Activated T-cell treated with anti-CD3 and anti-CD28 coated beads, Interleukin-2, amount 50 U/mL, for 4 hours (primary cell): ENCODE measurements at places on chromosomes 12 and 14. TPM values are rescaled to one million over a fixed set of nuclear protein-coding genes. Genes with fewer than 3 reads are reported as not detected.

DNA sequence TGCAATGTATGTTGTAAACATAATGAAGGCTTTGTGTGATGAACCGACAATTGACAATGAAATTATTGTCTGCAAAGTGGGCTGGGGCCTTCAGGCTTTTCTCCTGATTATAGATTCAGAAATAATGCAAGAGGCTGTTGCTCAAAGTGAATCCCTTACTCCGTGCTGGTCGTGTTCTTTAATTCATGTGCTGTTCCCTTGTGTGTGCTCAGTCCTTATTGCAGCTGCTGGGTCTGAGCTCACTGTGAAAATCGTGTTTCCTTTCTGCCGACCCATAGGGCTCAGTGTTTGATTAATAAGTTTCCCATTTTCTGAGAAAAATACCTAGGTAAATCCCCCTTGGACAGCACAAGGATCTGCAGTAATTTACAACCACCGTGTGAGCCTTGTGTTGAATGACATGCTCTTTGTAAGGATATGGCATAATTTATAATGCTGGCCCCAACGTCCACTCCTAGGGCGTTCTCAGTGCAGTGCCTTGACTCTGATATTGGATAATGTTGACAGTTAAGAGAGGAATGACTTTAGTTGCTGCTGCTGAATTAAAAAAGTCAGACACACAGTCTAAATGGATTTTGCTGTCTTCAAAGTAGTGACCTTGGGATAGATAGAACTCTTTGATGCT, 81.6 kb downstream of the RGS6 start:
- no peak for DNase-seq

DNA sequence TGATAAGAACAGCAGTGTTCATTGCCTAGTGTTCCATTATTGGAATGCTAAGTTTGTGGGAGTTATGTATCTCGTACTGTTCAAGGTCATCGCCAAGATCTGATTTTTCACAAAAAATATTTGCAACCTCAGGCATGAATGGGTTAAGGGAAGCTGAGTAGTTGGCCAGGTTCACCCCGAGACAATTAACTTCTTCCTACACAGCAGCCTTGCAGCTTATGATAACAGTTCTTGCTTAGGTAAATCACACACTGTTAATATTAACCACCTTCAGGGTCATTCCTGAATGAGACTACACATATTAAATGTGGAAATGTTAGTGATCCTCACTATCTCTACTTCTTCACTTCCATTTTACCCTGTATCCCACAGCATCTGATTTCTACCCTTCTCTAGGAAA, 18.0 kb downstream of the FKBP11 start:
- no peak for DNase-seq

GRCh38 chr14:71549421-71550050, 382.7 kb upstream of the RGS6 start:
- DNase-seq: no peak

DNA sequence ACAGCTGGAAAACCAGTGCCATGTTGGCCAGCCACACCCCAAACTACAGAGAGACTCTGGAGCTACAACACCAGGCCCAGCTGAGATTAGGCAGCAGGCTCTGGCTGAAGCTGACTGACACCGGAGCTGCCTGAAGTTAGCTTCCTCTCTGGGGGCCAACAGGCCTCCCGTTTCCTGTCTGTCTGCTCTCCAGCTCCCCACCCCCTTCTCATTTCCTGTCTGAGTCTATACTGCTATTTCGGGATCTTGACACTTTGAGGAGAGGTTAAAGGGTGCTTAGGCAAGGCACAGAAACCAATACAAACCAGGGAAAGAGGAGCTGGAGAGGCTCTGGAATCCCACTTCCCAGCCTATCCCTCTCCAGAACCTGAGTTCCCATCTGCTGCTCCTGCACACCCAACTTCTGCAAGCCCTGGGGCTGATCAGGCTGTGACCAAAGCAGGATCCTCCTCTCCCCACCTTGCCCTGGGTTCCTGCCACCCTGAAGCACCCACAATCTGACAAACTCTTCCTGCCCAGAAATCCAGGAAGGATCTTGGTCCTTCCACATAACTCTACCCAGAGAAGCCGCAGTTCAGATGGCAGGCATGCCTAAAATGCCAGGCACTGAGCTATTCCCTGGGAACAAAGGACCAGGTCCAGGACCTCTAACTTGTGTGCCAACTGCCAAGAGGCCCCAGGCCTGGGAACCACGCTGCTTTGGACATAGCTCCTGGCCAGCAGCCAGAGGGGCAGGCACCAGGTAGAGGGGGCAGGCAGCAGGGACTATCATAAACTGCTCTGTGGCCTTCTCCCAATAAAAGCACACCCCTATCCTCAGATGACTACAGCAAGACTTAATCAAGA, 39.9 kb downstream of the PRPF40B start:
- peak; percentile 62 for DNase-seq

- DNase-seq: no peak
These were observed 70.2 kb upstream of the FBRSL1 start for GRCh38 chr12:132419631-132420246.

GRCh38 chr12:39581592-39581991, 38.0 kb downstream of the ABCD2 start:
- DNase-seq: no peak

DNA sequence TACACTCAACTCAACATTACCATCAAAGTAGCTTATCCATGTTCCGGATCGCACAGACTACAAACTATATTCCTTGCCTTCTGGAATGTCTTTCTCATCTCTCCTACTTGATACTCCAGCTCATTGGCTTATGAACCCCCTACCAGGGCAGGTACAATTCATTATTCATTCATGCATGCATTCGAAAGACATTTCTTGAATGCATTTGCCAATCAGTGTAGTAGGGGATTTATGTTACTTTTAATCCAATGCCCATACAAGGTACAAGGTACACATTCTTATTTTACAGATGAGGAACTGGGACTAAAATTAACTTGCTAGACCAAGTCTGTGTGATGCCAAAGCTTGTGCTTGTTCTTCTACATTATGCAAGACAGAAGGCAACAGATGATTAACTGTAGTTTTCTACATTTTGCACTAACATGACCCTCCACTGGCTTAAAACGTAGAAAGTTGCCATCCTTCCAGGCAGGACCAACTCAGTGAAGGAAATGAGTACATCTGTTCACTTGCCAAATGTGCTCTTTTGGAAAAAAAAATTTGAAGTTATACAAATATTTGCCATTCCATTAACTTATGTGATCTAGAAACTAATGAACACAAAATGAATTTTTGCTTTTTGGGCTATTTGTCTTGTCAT, 53.8 kb upstream of the KCNJ8 start:
- DNase-seq: no peak

DNA sequence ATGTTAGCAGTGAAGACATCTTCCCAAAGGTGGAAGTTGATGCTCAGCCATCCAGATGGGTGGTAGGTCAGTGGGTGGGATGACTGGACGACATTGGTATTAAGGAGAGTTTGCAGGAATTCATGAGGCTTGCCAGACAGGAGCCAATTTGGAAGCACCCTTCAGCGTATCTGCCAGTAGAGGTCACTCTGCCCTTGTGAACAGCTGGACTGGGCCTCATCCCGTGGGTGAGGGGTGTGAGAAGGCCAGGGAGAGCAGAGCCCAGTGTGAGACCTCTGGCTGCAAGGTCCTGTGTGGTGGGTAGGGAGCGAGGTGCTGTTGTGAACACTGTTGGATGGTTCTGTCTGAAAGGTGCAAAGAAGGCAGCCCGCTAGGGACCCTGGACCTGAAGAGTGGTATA, 37.7 kb downstream of the SLC5A8 start:
- DNase-seq: no peak

DNA sequence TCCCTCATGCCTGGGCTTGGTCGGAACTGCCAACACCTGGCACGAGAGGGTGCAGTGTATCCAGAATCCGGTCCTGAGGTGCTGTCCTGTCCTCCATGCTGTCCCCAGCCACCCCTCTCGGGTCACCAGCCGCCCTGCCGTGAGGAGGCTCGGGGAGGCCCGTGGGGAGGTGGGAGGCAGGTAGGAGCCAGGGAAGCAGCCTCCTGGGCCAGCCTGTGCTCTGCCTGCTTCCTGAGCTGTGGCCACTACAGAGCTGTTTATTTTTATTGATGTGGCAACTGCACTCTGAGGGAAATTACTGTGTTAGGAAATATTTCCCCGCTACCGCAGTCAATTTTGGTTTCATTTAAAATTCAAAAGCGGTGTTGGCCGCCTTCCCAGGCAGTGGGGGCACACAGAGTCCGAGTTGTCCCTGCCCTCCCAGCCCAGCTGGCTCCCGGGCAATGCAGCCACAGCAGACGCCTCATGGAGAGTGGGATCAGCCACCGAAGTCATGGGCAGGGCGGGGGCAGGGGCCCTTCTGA, 18.3 kb downstream of the NOC4L start:
- no peak for DNase-seq

- DNase-seq: no peak
These were observed 682 bp downstream of the KIAA0586 start for GRCh38 chr14:58428118-58428683.

- DNase-seq: no peak
These were observed 74.5 kb downstream of the ETV6 start for GRCh38 chr12:11723993-11724392.

DNA sequence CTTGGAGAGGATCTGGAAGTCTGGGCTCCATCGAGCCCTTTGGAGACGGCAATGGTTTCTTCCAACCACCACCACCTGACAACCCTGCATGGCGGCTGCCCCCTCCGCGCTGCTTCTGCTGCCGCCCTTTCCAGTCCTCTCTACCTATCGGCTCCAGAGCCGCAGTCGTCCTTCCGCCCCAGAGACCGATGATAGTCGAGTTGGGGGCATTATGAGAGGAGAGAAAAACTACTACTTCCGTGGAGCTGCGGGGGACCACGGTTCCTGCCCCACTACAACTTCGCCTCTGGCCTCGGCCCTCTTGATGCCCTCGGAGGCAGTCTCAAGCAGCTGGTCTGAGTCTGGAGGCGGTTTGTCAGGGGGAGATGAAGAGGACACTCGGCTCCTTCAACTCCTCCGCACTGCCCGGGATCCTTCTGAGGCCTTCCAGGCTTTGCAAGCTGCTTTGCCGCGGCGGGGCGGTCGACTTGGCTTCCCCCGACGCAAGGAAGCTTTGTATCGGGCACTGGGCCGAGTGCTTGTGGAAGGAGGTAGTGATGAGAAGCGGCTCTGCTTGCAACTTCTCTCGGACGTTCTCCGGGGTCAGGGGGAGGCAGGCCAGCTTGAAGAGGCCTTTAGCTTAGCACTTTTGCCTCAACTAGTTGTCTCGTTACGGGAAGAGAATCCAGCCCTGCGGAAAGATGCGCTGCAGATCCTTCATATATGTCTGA, 499 bp downstream of the TOGARAM1 start:
- peak; percentile 18 for DNase-seq

GRCh38 chr12:108519558-108519957, 4.5 kb downstream of the FICD start:
- DNase-seq: no peak

DNA sequence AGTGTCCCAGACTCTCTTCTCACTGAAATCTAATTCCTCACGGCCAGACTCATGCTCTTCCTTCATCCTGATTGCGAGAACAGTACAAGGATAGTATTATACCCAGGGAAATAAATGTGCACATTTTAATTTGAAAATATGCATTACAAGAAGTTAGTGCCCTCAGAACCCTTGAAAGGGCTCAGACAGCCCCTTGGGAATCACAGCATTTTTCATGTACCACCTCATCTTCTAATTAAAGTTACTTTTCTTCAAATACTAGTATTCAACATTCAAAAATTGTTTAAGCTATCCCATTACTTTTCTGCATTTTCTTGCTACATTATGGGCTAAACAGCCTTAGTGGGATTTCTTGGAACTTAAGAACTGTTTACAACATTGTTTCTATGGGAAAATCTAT, 1.7 kb upstream of the APPL2 start:
- no peak for DNase-seq

DNA sequence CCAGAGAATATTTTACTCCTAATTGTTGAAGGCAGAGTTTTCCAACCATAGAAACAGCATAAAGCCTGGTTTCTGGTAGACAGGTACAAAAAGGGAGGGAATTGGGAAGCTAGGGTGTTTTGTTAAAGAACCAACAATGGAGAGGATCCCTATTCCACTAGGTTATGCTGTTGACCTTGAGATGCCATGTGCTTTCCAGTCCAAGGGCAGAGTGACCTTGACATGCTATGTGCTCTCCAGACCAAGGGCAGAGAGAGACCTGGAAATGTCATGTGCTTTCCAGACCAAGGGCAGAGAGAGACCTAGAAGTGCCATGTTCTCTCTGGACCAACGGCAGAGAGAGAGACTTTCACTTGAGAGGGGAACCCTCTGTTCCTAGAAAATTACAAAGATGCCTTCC, 1043.8 kb upstream of the FBXO33 start:
- DNase-seq: no peak

DNA sequence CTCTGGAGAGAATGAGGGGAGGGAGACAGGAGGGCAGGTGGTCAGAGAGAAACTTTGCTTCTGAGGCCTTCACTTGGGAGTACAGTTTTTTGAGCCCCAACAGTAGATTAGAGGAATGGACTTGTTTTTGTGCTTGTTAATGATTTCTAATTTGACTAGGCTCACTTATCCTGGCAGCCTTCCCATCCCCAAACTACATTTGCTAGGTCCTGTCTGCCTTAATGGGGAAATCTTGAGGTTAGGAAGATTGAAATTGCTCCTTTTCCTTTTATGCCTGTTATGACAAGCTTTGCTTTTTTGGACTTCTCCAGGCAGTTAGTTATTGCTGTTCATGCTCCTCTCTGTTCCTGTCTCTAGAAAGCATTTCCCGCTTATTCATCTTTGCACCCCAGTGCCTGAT, 37.7 kb downstream of the SYNE2 start:
- DNase-seq: no peak

DNA sequence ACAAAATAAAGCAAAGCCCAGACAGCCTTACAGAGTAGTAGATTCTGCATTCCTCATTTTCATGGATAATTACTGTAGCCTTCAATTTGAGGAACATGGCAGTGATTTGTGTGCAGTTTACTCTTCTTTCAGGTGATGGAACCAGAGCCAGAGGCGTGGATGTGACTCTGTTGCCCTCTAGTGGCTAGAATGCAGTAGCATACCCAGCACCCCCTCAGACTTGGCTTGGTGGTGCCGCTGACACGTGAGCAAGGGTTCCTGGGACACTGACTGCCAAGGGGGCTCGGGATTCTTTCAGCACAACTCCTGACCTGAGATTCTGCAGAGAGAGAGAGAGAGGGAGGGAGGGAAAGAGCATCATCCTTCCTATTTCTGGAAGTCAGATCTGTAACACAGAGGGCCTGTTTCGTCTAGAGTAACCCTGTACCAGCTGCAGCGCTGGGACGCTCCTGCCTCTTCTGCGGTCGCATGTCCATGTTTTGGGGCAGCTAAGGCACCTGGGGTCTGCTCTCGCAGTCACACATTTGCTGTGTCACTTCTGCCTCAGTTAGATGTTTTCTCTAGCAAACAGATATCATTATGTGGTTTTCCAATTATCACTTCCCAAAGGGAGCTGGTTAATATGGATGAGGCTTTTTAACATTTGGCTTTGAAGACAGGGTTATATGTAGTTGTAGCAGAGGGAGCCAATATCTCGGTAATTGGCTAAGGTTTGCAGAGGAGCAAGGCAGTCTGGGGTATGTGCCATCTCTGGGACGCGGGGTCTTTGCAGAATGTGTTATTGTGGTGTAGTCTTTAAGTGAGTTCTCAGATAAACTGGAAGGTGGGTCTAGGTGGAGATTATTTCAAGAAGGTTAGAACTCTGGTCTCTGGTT, 428.1 kb downstream of the NRXN3 start:
- peak; percentile 8 for DNase-seq

GRCh38 chr12:125387206-125387605, 322.0 kb downstream of the AACS start:
- no peak for DNase-seq

GRCh38 chr12:69385038-69385437, 25.5 kb downstream of the YEATS4 start:
- no peak for DNase-seq

The INHBE gene
- not detected for total RNA-seq

The DEGS2 gene
- 0.19 TPM for total RNA-seq

The ZDHHC22 gene
- not detected for total RNA-seq

The SLC38A4 gene
- 0.25 TPM for total RNA-seq

The PAPLN gene
- 0.18 TPM for total RNA-seq

The SCNN1A gene
- total RNA-seq: 0.05 TPM

The ANKRD33 gene
- total RNA-seq: not detected
